KG1 (cell line): ENCODE measurements at places on chromosomes 5 and 9.
A peak's percentile ranks its signal among the peaks of the same experiment; 100 is the strongest.

GRCh38 chr9:136193127-136193890 lies 11.6 kb downstream of the LHX3 start:
- no peak for DNase-seq

DNA sequence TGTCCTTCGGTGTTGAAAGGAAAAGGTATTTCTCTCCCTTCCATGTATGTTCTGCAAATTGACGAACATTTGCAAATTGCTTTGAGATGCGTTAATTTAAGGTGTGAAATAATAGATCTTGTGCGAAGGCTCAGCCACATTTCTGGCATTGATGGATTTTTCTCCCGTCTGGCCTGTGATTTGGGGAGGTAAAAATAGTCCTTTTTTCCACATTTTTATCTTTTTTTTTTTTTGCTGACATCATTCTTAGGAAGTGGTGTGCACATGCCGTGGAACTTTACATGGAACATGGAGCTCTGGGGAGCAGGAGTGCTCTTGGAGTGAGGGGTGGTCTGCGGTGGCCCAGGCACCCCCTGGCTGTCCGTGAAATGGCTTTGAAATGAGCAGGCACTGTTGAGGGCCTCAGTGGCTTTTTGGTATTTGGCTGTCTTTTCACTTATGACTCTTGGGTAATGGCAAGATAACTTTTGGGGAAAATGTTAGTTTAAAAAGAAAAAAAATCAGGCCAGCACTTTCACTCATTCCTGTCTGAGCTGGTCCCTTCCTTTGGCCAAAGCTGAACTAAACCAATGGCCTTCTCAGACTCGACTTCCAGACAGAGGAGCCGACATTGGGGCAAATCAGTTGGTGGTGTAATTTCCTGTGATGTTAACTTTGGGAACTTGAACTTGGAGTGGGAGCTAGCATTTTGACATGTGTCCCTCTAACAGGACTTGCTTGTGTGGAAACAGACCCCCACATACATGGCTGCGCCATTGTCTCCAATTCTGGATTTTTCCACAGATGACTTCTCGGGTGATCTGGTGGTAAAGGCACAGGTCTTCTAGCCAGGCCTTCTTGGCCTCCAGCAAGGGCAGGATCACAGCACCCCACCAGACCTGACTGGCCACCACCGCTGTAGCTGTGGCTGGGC lies 4.2 kb downstream of the NEK6 start:
- no peak for DNase-seq

DNA sequence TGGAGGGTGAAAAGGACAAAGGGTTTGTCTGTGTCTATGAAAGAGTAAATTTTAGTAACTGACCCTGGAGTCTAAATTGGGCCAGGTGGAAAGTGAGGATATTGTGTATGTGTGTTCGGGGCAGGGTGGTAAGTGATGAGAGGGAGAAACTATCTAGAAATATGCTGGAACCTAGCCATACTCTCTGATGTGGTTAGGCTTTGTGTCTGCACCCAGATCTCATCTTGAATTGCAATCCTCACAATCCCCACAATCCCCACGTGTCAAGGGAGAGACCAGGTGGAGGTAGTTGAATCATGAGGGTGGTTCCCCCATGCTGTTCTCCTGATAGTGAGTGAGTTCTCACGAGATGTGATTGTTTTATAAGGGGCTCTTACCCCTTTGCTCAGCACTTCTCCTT lies 60.6 kb downstream of the COMMD10 start:
- no peak for DNase-seq

GRCh38 chr5:126097876-126098275 lies 325.3 kb upstream of the GRAMD2B start:
- DNase-seq: no peak

- no peak for DNase-seq
Measured at GRCh38 chr9:95509851-95510708, 6.7 kb downstream of the PTCH1 start.

- DNase-seq: peak; percentile 80
Measured at GRCh38 chr5:18745988-18746615, 1111.8 kb downstream of the TAF11L14 start.

DNA sequence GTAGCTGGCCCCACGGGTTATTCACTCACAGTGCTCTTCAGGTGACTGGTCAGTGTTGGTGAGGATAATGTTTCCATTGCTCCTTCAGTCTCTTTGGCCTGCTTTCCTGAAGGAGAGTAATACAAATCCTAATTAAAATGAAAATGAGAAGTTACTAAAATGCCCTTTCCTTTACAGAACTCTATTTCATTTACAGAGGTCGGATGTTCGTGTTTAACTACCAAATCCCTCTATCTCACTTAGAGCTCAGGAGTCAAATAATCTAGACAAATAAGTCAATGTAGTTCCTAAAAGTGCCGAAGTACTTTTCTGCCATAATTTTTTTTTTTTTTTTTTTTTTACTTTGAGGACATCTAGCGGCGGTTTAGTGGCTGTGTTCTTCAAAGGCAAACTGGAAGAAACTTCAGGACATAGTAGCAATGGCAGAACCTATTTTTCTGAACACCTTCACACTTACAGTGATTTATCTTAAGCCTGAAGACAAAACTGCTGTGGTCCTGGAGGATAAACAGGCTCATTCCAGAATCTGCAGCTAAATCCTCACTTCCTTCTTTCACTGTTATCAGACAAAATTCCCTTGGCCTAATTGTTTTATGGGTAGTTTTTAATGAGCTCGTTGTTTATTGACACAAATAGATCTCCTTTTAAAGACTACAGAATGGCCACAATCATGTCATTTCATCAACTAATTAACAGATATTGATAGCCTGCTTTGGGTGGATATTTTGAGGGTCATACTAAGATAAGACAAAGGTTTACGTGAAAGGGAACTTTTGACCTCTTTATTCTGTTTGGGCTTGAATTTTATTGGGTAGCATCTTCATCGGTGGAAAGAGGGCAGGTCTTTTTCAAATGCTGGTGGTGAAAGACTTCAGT lies 207.6 kb upstream of the DMRTA1 start:
- no peak for DNase-seq

GRCh38 chr9:107340920-107341632 lies 58.0 kb downstream of the RAD23B start:
- DNase-seq: peak; percentile 59

GRCh38 chr5:92364986-92365550 lies 982.0 kb upstream of the ARRDC3 start:
- DNase-seq: no peak

GRCh38 chr9:136604823-136605525 lies 57.7 kb upstream of the EGFL7 start:
- no peak for DNase-seq

DNA sequence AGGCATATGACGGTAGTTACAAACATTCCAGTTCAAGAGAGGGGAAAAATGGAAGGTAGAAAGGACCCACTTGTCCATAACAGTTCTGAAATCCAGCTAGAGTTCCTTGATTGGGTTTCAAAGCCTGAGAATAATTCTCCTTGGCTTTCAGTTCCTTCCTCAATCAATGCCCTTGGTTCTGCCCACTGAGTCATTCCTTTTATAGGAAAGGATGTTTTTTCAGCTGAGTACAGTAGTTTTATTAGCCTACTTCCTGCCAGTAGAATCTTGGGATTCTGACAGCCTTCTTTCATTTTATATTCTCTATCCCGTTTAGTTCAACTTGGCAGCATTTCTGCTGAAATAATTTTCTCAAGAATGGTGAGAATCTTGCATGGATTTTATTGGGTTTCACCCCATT lies 386.9 kb upstream of the SMC2 start:
- no peak for DNase-seq

GRCh38 chr9:21153336-21154017 lies 11.8 kb upstream of the IFNW1 start:
- peak; percentile 46 for DNase-seq

GRCh38 chr5:142319105-142319504 lies 5.7 kb downstream of the SPRY4 start:
- no peak for DNase-seq

DNA sequence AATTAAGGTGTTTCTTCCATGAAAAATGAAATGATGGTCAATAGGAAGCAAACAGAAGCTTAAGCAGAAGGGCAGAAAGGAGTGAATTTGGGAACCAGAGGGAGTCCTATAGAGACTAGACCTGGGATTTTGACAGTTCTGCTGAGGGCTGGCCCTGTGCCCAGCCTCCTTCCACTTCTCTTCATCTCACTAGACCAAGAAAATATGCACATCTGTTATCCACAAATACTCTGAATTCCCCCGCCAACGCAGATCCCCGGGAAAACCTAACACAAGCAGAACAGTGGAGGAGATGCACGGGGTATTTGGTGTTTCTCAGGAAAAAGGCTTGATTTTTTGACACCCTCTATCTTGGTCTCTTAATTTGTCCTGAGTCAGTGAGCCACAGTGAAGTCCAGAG lies 22.7 kb downstream of the GRIA1 start:
- no peak for DNase-seq

DNA sequence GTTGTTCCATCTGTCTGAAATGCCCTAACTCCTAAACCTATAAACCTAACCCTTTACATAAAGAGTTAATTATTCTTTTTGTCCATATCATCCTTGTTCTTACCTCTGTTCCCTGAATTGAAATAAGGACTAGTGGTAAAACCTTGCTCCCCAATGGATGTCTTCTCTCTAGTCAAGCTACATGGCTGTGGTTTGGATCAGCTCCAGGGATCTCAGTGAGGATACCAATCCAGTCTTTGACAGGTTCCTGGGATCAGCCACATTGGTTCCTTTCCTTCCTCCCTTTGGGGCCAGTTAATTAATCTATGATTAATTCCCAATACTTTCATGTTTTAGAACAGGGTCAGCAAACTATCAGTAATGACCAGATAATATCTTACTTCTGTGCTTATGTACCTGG lies 151.6 kb downstream of the SIL1 start:
- no peak for DNase-seq

DNA sequence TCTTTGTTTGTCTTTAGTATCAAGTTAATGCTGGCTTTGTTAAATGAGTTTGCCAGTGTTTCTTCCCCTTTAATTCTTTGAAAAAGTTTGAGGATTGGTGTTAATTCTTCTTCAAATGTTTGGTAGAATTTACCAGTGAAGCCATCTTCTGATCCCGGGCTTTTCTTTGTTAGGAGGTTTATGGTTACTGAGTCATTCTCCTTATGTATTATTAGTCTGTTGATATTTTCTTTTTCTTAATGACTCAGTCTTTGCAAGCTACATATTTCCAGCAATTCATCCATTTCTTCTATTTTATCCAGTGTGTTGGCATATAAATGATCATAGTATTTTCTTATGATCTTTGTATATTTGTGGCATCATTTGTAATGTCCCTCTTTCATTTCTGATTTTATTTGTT lies 74.5 kb upstream of the SPINK5 start:
- no peak for DNase-seq

GRCh38 chr5:145506185-145506850 lies 328.8 kb downstream of the PRELID2 start:
- no peak for DNase-seq

DNA sequence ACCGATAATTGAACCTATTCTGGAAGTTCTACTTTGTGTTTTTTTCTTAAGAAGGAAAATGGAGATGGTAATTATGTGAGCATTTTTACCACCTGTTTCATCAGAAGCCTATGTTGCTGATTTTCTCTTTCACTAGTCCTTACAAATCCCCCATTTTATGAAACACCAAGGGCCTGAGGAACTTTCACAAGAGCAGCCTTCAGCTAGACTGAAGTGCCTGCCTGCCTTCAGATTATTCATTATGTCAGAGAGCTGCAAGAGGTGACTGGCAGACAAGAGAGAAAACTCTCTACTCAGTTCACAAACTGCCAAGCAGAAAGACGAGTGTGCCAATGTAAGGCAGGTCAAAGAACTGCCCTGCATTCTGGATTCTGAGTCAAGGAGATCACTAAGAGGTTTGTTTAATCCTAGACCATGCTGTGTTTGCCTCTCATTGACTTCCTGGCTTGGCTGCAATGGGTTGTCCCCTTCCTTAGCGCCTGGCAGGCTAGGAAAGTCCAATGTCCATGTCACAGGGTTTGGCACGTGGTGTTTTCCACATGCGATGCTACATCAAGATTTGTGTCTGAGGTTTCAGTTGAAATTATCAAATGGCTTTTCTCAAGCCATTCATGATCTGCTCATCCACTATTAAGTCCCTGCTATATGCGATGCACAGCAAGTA lies 143.3 kb downstream of the CDC42SE2 start:
- no peak for DNase-seq

- DNase-seq: no peak
Measured at GRCh38 chr5:103620851-103621547, 58.4 kb upstream of the NUDT12 start.

GRCh38 chr9:116432051-116432450 lies 255.1 kb upstream of the TRIM32 start:
- no peak for DNase-seq

- DNase-seq: no peak
Measured at GRCh38 chr9:107635803-107636174, 146.2 kb upstream of the KLF4 start.

GRCh38 chr9:37464006-37464405 lies 1.2 kb downstream of the ZBTB5 start:
- DNase-seq: no peak

- no peak for DNase-seq
Measured at GRCh38 chr9:135615666-135616618, 23.4 kb downstream of the GLT6D1 start.

GRCh38 chr9:111023128-111023527 lies 15.1 kb downstream of the LPAR1 start:
- DNase-seq: no peak

- no peak for DNase-seq
Measured at GRCh38 chr5:138754699-138755057, 1.5 kb downstream of the CTNNA1 start.

DNA sequence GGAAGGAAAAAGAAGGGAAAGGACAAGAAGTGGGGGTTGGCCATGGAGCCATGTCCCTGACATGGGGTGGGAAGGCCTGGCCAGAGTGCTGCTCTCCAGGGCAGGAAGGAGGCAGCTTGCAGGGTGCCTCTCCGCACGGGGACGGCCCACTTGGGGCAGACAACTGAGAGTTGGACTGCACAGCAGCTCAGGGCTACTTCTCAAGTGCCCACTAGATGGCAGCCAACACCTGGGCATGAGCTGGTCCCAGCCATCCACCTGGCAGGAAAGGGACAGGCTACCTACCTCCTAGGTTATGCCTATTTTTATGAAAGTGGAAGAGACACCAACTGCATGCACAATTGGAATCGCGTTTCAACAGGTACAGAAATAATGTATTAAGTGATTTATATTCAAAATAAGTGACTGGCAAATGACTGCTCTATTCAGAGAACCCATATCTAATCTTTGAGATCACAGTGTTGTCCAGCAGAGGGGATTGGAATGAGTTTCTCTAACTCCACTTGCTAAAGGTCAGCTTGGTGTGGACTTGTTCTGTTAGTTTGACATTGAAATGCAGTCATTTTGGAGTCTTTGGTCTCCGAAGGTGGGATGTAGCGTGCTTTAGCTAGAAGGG lies 113.4 kb downstream of the SYK start:
- DNase-seq: peak; percentile 29

GRCh38 chr9:130659699-130660248 lies 4.6 kb upstream of the PRDM12 start:
- DNase-seq: no peak
